NCI-H2227 treated with DMSO at 0.1 percent for 48 hours (cell line): ENCODE measurements at places on chromosomes 3 and 15.

DNA sequence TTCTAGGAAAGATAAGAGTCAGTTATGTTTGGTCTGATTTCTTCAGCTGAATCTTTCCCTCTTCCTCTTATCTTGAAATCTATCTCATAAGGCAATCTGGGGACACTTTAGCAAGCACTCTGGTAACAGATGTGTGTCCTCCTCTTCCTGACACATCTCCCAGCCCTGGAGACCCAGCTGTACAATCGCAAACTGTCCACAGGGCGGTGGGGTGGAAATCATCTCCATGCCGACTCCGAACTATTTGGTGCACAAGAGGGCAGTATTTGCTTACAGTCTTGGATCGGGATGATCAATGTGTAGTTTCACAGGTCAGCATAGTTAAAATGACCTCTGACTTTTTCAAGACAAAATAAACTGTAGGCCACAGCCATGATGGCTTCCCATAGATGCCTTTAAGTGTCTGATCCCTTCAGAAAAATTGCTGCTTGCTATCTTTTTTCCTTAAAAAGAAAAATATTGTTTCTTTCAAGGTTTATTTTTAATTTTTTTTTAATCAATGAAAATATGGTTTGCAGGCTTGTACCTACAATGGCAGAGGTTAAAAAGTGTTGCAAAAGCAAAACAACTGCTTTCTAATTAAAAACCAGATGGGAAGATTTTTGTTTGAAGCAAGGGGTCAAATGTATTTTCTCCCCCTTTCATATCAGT lies 17.7 kb downstream of the EEFSEC start:
- no peak for DNase-seq

DNA sequence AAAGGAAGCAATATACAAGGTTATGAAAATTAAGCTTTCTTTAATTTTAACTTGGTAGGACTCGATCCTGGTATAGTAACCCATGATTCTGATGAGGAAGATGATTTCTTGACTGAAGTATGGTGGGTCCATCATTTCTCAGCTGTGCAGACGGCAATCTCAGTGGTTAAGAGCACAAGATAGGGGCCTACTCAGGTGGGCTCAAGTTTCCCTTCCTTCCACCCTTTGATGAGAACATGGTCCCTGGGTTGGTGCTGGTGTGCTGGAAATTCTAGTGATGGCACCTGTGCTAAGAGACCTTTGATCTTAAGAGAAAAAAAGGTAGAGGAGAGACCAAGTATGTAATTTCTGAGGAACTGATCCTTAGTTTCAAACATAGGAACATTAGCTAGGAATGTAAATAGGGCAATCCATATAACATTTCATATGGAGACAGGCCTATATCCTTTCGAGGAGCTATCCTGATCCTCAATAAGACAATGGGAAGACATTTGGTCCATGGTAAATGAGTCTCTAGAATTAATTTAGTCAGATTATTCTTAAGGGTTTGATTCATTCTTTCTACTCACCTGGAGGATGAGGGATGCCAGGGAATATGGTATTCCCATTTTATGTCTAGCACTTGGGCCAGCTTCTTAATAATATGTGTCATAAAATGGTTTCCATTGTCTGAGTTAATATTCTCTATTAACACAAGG lies 104.5 kb upstream of the NECTIN3 start:
- no peak for DNase-seq

GRCh38 chr15:35671197-35671596 lies 125.2 kb upstream of the DPH6 start:
- DNase-seq, result no peak

DNA sequence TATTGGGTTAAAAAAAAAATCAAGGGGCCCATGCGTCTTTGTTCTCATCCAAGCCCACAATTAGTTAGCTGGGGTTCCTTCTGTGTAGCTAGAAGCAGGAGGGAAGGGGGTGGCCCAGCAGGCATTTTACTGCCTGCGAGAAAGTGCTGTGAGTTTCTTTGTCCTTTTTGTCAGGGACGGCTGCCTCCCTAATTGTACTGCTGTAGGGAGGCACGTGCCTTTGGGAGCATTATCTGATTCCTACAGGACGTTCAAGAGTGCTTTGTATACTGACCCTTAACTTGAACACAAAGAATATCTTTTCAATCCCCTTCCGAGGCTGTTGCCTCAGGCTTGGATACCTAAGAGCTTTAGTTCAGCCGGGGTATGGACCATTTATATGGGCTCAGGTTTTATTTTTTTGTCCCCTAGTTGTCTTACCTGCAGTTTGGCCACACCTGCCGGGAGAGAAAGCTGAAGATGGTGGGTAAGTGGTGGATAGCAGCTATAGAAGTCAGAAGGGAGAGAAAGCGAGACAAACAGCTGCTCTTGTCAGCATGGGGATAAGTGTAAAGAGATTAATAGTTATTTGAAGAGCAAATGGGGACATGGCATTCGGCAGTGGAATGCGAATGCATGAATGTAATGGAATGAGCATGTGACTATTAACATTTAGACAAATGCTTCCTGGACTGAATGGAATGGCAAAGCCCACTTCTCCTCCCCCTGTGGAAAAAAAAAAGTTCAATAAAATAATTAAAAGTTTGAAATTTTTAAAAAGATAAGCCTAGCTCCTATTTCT lies 175.2 kb downstream of the TP63 start:
- no peak for DNase-seq

DNA sequence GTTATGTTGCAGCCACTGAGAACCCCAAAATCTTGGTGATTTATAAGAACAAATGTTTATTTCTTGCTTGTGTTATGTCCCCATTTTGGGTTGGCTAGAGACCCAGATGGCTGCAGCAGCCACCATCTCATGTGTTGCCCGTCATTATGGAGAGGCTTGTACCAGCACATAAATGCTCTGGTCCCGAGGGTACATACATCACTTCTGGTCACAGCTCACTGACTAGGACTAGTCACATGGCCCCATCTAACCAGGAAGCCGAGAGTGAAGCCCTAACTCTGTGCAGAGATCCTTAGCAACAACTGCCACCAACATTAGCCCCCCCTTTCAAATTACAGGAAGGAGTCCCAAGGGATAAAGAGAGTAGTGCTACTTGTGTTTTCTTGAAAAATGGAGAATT lies 25.5 kb upstream of the HACD2 start:
- DNase-seq, result no peak

GRCh38 chr15:55917881-55918296 lies 75.5 kb downstream of the NEDD4 start:
- peak; percentile 32 for DNase-seq

DNA sequence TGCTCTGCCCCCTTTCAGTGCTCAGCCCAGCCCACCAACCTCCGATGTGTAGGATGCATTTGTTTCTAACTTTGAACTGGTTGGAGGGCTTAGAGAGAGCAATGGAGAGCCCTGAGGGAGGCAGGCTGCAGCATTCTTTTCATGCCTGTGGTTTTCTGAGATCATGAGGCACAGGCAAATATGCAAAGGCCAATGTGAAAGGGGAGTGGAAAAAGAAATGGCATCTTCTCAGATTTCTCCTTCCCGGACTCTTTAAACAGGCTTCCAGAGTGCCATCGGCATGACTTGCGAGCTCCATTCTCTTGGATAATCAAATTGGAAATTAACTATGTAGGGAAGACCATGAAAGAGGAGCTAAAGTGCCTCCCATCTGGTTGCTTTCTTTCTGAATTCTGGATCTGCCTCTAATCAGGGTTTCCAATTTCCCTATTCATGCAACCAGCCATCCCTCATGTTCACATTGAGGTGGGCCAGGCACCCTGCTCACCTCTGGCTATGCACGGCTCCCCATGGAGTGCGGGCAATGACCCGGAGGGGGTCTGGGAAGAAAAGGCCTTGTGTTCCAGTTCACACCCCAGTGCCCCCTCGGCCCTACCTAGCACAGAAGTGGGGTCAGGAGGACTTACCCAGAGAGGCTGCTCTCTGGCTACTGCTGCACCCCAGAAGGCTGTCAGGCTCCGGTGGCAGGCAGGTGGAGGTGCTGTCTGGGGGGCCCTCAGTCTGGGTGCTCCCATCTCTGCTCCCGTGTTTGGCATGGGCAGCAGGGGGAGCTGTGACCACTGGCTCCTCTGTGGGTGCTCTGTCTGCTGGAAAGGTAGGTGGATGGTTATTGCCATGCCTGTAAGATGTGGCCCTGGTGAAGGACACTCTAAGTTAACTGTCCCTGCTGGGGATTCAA lies 16.1 kb downstream of the AMOTL2 start:
- no peak for DNase-seq

- no peak for DNase-seq
These were observed 46.9 kb downstream of the SFMBT1 start for GRCh38 chr3:52998771-52999513.

- DNase-seq, result no peak
These were observed 8.5 kb upstream of the BDH1 start for GRCh38 chr3:197564097-197564843.

- DNase-seq, result peak; percentile 21
These were observed 1.3 kb downstream of the GMPS start for GRCh38 chr3:155871746-155872158.

GRCh38 chr3:10974746-10975375 lies 17.7 kb upstream of the SLC6A1 start:
- no peak for DNase-seq

DNA sequence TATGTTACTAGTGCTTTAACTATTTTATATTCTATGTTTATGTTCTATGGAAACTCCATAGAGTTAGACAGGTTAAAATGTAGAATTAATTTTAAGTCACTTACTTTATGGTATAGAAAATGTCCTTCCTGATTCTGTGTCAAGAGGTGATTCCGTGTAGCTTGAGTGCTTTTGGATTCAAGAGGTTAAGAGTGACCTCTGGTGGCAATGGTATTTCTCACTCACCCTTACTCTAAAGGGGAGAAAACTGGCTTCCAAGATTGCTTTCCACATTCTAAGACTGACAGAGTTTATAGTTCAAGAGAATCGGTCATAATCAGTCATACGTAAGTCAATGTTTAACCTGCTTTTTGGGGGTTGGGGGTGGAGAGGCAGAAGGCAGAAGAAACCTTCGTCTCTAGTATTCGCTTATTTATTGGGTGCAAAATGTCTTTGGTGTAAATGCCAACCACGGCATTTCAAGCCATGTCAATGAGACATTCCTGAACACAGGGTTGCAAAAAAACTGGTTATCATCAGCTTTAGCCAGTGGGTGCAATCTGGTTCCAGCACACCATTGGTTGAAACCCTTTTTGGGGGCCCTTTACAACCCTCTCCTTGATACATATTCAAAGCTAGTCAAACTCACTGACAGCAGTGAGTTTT lies 92.0 kb upstream of the VGLL3 start:
- peak; percentile 41 for DNase-seq

DNA sequence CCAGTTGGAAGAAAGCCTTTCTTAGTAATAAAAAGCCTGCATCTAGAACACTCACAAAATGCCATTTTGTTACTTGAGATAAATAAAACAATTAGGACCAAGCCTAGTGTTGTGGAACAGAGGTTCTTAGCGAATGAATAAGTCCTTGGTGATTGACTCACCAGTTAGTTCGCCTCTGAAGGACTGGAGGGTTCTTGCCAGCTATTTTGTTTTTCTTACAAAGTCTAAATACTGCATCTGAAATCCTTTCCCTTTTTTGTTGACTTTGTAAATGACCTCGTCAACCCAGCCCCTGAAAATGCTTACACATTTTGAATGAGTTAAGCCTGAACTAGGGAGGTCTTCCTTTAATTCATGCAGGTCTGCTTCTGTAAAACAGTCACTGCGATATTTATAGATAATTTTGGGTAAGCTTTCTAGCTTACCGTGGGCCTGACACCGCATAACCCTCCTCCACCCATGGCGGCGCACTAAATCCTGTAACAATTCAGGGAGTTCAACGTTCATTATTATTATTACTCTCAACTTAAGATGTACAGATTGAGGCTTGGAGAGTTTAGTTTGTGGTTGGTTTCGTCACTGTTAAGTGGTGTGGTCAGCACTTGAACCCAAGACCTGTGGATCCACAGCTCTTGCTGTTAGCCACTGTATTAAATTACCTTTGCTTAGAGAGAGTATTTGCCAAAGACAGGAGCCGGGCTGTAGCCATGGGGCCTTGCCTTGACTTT lies 45.0 kb upstream of the SACM1L start:
- no peak for DNase-seq

DNA sequence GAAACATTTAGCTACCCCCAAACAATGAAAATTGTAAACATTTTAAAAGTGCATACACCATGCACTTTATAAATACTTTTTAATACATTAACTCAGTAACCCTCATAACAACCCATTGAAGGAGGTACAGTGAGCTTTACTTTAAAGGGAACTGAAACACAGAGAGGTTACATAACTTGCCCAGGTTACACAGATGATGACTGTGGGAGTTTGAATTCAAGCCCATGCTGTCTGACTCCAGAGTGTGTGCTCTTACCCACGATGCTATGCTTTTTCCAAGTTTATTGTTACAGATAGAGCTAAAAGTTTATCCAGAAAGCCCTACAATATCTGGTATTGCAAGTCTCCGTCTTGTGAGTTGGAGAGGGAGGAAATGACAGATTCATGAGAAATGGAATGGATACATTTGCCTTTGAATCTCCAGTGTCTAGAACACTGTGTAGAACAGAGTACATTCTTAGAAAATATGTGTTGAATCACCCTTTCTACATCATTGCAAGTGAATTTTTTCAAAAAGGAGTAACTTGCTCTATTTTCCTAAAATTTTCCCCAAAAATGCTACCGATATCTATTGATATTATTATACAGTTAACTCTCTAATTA lies 428.3 kb downstream of the NAALADL2 start:
- no peak for DNase-seq

DNA sequence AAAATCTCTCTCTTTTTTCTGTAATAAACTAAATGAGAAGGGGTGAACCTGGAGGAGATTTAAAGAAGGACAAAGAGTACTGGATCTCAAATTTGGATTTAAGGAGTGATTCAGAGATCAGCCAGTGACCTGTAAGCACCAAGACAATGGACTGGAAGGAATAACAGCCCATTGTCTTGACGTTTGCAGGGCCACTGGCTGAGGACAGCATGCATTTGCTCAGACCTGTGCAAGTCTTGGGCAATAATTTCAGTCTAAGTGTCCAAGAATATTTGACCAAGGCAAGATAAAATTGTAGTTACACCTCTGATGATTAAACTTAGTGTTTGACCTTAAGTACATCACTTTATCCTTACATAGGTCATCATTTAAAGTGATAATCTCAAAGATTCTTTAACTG lies 55.8 kb upstream of the OSTN start:
- DNase-seq, result no peak

GRCh38 chr15:42724276-42724675 lies 12.7 kb downstream of the CDAN1 start:
- no peak for DNase-seq

DNA sequence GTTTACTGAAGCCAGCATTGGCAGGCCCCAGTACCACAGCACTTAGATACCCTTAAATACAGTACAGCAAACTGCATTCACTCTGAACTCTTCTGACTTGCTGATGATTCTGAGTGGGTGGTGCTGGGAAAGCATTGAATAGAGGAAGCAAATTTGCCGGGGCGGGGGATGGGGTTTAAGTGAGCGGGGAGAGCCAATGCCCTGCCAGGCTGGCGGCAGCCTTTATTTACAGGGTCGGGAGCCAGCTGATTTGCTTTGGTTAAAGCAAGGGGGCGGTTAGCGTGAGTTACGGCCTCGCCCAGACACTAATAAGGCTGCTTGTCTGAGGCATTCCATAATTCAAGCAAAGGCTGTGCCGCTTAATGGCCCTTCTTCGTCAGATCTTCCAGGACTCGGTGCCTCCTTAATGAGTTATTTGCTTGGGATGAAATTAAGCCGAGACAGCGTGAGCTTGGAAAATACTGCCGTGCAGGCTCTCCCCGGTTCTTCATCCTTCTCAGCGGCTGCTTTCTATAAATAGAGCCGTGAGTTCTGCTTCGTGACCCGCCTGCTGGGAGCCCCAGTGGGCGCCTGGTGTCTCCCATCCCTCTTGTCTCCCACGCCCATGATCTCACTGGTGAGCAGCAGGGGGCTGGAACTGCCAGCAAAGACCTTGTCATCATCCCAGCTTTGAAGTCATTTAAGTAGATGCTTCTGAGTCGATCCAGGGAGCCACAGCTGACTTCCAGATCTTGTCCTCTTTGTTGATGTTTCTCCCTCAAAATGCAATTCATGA lies 25.8 kb downstream of the SPSB4 start:
- peak; percentile 88 for DNase-seq
